ENCODE measurements at places on chromosomes 12 and 14.

- no peak for DNase-seq
Measured at GRCh38 chr12:92464911-92465310, 237.9 kb upstream of the PLEKHG7 start.

DNA sequence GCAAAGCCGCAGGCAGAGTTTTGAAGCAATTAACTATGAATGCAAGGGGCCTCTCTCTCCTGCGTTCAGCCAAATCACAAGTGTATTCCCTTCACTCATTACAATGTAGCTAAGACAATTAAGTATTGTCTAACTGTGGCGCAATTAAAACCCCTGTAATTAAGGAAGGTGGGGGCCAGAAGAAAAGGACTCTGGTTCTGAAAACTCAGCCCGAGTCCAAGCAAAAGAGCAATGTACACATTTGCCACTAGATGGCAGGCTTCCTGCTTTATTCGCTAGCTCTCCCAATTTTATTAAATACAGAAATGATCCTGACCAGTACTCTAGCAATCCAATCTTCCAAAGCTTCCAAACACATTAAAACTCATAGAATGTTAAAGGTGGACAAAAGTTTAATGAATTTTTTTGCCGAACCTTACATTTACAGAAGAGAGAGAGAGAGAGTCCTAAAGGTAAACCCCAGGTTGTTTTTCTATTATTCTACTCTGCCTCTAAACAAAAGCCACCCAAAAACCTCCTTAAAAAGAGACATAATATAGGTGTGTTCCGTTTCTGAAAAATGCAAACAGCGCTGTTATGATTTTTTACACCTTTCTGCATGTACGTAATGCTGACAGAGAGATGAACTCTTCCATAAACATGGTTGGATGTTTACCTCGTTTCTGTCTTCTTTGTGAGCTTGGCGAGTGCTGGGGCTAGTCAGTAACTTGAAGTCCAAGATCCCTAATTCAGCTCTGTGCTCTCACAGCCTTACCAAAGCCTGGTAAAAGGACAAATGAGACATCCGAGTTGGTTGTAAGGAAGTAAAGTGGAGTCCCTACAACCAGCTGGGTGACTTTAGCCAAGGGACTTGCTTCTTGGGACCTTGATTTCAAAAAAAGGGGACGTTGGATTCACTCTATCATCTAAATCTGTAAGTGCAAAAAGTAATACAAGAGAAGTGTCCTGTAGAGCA lies 50.9 kb upstream of the VASH1 start:
- DNase-seq: peak; percentile 4

GRCh38 chr14:76920331-76921087 lies 94.3 kb downstream of the LRRC74A start:
- peak; percentile 14 for DNase-seq

GRCh38 chr12:4957761-4958160 lies 48.1 kb downstream of the KCNA1 start:
- DNase-seq: no peak

DNA sequence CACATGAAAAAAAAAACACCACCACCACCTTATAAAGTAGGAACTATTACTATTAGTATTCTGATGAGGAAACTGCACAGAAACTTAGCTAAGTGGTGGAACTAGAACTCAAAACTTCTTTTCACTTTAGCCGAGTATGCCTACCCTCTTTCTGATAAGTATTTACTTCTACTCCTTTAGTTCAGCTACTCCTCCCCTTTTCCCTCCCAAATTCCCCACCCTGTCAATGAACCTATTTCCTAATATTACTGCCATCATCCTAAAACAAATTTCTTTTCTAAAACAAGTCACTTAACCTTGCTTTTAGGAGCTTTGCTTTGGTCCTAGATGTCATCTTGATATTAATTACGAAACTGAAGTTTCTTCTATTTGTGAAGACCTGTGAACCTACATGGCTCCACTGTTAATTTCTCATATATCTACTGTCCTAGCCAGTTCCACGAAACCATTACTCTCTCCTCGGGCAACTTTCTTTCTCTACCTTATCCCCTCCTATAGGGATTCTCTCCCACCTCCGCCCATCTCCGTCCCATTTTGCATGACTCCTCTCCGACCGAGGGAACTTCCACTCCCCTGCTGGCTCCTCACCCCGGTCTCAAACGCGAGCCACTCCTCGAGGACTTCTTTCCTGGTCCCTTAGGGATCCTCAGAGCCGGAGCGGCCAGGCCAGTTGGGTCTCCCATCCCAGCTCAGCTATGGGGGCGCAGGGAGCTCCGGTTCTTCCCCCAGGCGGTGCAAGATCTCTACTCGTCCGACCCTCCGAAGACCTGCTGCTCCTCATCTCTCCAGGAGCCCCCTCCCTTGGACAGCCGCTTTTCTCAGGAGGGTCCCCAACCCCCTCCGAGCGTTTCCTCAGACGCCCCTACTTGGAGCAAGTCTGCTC lies 1.1 kb downstream of the NUMB start:
- no peak for DNase-seq

DNA sequence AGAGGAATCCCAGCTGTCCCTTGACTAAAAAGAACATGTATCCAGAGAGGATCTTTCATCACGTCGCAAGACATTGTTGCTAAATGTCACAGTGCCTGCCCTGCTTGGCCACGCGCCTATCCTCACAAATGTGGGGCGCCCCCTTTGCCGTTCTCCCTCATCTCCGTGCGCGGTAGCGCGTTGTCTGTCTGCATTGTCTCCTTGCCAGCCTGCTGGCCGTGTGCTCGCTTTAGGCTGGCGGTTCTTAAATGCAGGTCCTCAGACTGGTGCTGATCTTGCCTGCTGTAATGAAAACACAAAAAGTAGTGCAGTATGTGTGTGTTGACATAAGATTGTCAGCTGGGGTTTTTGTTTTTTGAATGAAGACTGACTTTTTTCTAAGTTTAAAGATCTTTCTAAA lies 198.2 kb upstream of the RGS6 start:
- DNase-seq: no peak

- DNase-seq: no peak
Measured at GRCh38 chr12:5047094-5047493, 3.4 kb downstream of the KCNA5 start.

GRCh38 chr14:51410897-51411296 lies 170.8 kb downstream of the TMX1 start:
- DNase-seq: no peak

GRCh38 chr12:68750506-68750905 lies 4.5 kb downstream of the SLC35E3 start:
- no peak for DNase-seq

GRCh38 chr12:105897311-105897725 lies 241.4 kb downstream of the NUAK1 start:
- DNase-seq: no peak

- no peak for DNase-seq
Measured at GRCh38 chr14:98244162-98244948, 1027.6 kb downstream of the BCL11B start.

DNA sequence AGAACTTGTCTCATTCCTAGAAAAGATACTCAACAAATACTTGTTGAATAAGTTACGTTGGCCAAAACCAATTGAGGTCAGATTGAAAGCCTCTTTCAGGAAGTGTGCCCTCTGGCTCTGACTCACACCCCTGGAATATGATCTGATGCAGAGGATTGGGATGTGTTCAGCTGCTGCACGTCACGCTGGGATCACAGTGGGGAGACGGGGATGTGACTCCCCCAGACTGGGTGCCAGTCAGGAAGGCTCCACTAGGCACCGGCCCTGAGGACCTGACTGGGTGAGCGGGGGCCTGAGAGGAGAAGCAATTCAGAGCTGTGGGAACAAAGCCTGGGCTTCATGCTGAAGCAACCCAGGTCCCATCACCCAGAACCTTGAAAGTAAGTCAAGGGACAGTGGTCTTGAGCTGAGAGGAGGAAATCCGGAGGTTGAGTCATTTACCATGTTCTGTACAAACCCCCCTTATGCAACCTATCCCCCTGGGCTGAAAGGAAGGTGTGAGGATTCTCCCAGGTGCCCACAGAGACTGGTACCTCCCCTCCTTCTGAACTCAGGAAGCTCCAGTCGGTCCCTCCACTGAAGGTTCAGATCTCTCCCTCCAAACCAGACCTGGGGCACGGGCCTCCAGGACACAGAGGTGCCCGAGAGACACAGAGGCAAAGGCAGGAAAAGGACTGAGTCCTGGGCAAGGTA lies 3.9 kb downstream of the CEBPE start:
- no peak for DNase-seq

- DNase-seq: no peak
Measured at GRCh38 chr12:122875590-122876220, 20.2 kb downstream of the VPS37B start.

- no peak for DNase-seq
Measured at GRCh38 chr14:101239065-101239464, 322.2 kb upstream of the DIO3 start.

- DNase-seq: no peak
Measured at GRCh38 chr14:99704037-99704436, 19.9 kb downstream of the CYP46A1 start.

- DNase-seq: no peak
Measured at GRCh38 chr14:101017806-101018560, 114.5 kb upstream of the RTL1 start.

- DNase-seq: no peak
Measured at GRCh38 chr14:77364146-77364545, 12.7 kb downstream of the TMED8 start.

DNA sequence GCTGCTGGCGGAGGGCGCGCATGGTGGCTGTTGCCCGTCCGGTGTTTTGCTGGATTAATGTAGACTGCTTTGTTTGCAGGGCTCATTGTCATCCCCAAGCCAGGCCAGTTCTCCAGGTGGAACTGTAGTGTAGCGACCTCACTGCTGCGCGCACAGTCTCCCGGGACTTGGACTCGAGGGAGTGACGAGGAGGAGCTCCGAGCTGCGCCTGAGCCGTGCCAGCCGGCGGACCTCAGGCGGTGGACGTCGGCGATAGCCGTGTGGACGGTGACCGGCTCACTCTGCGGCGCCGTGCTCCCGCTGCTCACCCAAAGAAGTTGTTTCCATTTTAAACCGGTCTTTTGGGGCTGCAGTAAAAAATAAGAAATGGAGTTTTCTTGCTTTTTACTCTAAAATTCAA lies 82.2 kb downstream of the MOK start:
- DNase-seq: no peak

DNA sequence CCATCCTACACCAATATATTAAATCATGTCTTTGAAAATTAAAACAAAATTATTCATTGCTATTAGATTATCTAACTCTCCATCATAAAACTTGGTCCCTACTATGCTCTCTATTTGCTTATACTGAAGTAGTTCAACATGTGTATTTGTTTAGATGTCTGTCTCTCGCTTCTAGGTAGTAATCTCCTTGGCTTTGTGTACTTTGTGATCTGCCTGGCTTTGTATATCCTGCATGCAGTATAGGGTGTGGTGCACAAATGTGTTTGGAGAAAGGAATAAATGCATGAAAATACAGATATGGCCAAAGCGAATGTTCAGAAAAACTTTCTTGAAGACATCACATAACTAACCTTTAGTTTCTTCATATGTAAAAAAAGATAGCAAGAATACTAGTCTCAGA lies 246.6 kb upstream of the LRFN5 start:
- DNase-seq: no peak

DNA sequence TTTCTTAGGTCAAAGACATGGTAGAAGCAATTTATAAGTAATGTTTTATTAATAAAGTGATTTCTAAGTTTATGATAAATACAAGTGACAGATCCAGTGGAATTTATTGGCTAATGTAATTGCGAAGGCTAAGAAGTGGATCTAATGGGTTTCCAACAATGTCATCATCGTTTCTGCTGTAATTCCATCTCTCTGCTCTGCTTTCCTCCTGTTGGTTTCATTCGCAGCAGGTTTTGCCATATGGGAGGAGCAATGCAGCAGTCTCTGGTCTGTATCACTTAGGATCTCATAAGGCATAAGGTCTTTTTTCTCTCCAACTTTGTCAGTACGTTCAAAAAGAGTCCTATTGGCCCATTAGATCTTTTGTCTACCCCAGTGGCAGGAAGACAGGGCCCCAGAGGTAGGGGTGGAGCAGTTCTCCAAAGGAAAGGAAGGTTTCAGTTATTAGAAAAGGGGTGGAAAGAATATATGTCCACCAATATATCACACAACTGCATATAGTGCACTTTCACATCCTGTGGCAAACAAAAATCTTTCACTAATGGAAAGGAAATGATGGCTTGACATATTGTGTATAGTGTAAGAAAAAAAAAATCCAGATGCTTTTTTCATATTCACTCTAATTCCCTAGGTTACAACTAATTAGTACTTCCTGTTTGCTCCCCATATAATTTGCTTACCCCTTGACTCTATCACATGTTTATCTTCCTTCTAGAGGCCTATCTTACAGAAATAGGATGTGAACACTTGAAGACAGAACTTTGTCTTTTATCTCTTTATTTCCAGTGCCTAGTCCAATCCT lies 451.3 kb downstream of the ZFP36L1 start:
- DNase-seq: no peak

DNA sequence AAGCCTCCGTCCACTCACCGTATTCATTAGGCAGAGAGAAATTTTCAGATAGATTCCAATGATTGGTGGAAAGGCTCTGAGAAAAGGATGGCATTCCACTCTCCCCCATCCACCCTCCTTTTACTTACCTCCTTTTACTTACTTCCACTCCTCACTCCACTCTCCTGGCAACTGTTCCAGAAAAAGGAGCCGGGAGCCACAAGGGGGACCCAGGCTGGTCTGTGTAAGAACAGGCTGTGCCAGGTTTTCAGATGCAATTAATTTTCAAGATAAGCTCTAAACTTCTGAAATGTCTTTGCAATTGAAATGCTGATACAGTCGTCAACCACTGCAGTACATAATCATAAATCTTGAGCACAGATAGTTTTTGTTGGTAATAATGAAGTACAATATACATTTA lies 248.8 kb downstream of the ANO6 start:
- no peak for DNase-seq

DNA sequence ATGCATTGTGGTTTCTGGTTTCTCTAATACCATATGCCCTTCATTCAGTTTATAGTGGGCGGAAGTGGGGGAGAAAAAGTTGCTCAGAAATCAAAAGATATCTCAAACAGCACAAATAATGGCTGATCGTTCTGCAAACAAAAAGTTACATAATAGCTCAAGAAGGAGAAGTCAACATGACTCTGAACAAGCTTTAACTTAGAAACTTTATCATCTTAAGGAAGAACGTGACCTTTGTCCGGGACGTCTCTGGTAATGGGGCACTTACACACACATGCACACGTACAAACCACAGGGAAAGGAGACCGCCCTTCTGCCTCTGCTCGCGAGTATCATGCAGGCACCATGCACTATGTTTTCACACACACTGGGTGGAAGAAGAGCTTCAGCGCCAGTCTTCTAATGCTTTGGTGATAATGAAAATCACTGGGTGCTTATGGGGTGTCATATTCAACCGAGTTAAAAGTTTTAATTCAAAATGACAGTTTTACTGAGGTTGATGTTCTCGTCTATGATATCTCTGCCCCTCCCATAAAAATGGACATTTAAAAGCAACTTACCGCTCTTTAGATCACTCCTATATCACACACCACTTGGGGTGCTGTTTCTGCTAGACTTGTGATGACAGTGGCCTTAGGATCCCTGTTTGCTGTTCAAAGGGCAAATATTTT lies 4.7 kb downstream of the FOS start:
- DNase-seq: no peak

GRCh38 chr14:73913256-73913655 lies 26.6 kb downstream of the ZNF410 start:
- DNase-seq: no peak

- peak; percentile 27 for DNase-seq
Measured at GRCh38 chr12:99121546-99121945, 476.5 kb downstream of the APAF1 start.

GRCh38 chr12:85299053-85299452 lies 19.0 kb downstream of the ALX1 start:
- no peak for DNase-seq
